ENCODE measurements at places on chromosomes 1 and 21.

GRCh38 chr1:993379-993995 lies 6.4 kb downstream of the HES4 start:
- DNase-seq, result no peak

GRCh38 chr1:77594366-77595112 lies 87.9 kb downstream of the ZZZ3 start:
- no peak for DNase-seq

DNA sequence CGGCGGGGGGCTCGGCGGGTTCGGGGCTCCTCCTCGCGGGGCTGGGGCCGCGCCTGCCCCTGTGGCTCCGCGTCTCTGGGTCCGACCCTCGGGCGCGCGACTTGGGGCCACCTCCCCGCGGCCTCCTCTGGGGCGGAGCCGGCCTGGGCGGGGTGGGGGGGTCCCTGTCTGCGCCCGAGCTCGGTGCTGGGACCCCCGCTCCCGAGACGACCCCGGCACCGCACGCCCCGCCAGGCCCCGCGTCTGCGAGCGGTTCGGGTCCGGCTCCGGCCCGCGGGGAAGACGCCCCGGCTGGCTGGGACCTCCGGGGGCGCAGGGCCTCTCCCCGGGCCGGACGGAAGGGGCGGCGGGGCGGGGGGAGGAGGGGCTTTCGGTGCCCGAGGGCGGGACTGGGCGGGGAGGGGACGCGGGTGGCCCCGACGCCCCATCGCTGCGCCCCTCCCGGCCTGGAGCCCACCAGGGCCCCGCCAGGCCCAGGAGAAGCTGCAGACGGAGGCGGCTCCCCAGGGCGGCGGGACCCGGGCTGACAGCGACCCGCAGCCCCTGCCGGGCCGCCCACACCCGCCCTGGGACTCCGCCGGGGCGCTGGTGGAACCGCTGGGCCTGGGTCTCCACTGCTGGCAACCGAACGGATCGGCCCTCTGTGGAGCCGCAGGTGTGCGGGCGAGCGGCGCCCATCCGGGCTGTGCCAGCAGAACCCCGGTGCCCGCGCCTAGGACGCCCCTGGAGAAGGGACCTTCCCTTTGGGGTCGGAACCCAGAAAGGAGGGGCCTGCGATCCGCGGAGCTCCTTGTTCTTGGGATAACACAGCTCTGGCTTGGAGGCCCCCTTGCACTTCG lies 610 bp downstream of the COL6A2 start:
- DNase-seq, result no peak

GRCh38 chr1:40423264-40423642 lies 27.0 kb upstream of the ZFP69B start:
- DNase-seq, result no peak

DNA sequence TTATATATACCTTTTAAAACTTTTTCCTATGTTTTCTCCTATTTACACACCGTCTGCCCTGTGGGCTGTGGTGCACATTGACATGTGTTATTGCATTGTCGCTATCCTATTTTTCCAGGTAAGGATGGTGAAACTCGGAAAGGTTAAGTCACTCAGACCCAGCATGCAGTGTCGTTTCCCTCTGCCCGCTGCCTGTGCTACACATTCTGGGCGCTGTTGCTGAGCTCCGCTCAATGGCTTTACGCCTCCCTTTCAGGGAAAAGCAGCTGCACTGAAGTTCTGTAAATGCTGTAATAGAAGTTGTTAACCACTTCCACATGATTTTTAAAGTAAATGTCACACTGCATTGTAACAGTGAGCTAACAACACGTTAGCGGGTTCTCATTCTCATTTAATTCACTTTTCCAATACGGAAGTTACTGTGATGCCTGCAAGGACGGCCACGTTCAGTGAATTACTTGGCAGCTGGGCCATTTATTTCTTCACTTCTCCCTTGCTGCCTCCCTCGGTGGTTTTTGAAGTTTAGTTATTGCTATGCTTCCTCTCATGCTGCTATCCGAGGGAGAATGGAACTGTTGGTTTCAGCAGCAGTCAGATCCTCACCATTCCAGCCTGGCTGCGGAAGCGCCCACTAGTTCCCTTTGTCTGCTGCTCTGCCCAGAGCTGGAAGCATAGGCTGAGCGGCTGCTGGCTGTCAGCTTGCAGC lies 288.7 kb downstream of the SPATA17 start:
- DNase-seq, result no peak

GRCh38 chr1:166353213-166353612 lies 186.4 kb upstream of the FAM78B start:
- no peak for DNase-seq

GRCh38 chr1:13600762-13601453 lies 17.3 kb downstream of the PDPN start:
- no peak for DNase-seq

DNA sequence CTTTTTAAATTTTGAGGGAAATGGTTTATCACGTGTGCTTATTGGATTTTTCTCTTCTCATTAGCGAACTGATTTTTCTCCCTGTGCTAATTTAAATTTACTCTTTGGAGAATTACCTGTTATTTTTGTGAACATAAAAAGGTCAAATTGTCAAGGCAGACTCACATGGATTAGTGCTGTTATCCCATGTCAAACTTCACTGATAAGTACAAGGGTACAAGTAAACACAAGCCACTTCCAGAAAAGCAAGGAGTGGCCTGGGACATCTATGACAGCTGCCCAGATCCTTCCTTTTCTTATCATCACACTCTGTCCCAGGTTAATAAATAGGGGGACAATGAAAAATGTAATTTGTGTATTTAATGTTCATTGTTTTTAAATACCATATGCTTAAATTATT lies 901.2 kb downstream of the LTN1 start:
- no peak for DNase-seq

DNA sequence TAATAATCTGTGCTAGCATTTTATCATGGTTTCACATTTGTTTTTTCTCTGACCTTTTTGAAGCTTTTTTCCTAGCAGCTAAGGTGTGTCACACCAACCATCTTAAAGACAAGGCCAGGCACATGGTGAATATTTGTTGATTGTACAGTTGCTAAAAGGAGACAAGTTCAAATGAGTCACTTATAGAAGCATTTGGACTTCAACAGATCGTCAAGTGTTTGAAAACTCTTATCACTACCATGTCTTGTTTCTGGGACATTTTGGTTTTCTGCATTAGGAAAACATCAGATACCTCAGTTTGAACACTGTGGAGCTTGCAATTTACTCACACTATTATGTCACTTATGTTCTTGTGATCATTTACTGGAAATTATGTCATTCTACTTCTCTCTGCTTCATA lies 407.3 kb downstream of the USP25 start:
- no peak for DNase-seq

- no peak for DNase-seq
These were observed 111.8 kb upstream of the ATP1A1 start for GRCh38 chr1:116261227-116261626.

- DNase-seq, result no peak
These were observed 679.6 kb downstream of the USP25 start for GRCh38 chr21:16409352-16409751.

GRCh38 chr1:242146652-242147051 lies 147.8 kb upstream of the MAP1LC3C start:
- DNase-seq, result no peak

- DNase-seq, result no peak
These were observed 53.6 kb upstream of the DIRAS3 start for GRCh38 chr1:68103884-68104554.

- DNase-seq, result no peak
These were observed 1.6 kb upstream of the KDF1 start for GRCh38 chr1:26961826-26962225.

- no peak for DNase-seq
These were observed at the start of gene SPAG17 for GRCh38 chr1:118185084-118185832. Gene SPAG17 (minus strand): TSS chr1:118185228. CDS start chr1:118185157, 71 bp downstream.

GRCh38 chr1:23450894-23451293 lies 26.3 kb upstream of the TCEA3 start:
- no peak for DNase-seq

- DNase-seq, result no peak
These were observed 47.1 kb downstream of the SLC9C2 start for GRCh38 chr1:173555651-173556305.

GRCh38 chr1:201461645-201462441 lies 7.1 kb downstream of the PHLDA3 start:
- DNase-seq, result no peak

- no peak for DNase-seq
These were observed 131.9 kb upstream of the BEND5 start for GRCh38 chr1:48908606-48909005.

DNA sequence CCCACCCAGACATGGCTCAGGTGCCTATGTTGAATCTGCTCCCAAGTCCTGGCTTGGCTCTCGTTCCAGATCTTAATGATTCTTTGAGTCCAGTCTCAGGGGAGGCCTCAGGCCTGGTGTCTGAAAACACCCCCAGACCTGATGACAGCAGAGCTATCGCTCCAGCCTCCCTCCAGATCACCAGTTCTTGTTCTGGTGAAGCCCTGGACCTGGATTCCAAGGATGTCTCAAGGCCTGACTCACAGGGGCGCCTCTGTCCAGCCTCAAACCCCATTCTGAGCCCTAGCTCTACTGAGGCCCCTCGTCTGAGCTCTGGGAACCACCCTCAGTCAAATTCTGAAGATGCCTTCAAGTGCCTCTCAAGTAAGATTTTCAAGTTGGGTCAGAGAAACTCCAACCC lies 11.4 kb downstream of the MROH7 start:
- no peak for DNase-seq

- DNase-seq, result no peak
These were observed 10.7 kb downstream of the LEPR start for GRCh38 chr1:65431111-65431705.

DNA sequence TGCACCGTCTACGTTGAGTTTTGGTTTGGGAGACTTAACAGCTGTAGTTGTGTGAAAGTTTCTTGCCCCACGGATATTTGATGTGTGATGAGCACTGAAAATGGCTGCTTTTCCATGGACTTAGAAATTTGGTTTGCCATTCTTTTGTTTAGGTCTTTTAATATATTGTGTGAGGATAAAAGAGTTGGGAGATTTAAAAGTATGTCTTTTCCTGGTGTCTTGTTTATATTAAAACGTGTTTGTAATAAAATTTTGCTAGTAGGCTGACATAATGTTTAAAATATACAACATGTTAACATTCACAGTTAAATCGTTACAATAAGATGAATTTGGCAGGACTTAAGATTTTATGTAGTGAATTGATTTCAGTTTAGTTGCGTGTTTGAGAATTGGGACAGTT lies 106.9 kb downstream of the DYRK1A start:
- DNase-seq, result no peak

DNA sequence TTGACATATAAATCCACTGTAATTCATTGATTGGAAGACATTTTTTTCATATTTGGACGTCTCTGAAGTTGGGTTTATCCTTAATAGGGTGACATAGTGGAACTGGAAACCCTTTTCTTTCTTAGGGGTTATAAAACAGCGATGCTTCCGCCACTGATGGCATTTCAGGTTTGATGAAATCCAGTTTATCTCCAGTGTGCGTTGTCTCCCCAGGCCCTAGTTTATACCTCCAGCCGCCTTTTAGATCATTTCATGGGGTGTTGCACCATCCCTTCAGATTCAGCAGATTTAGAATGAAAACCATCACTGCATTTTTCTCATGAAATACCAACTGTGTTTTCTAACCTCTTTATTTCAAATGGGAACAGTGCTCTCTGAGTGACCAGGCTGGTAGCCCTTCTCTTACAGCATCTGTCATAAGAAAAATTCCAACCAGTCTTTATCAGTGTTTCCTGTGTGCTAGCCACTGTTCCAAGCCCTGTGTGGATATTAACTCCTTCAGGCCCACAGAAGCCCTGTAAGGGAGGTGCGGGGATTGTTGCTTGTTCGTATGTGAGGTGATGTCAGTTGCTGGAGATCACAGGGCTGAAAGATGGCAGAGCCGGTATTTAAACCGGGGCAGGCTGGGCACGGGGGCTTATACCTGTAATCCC lies 19.0 kb downstream of the H6PD start:
- DNase-seq, result no peak

- DNase-seq, result no peak
These were observed 61.8 kb upstream of the DNAH14 start for GRCh38 chr1:224867715-224868114.

DNA sequence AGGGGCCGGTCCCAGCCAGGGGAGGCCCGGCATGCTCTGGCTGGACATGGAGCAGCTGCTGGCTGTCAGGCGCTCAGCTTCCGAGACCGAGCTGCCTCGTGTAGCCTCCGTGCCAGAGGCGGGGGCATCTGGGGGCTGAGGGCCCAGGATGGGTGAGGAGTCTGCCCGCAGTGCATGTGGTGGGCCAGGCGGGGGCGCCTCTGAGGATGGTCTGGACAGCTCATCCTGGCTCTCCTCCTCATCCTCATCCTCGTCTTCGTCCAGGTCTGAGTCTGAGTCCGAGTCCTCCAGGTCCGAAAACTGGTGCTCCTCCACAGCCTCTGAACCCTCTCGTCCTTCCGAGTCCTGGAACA lies 28.9 kb upstream of the EDN2 start:
- DNase-seq, result no peak

- no peak for DNase-seq
These were observed 1.1 kb downstream of the COX20 start for GRCh38 chr1:244836584-244836983.

- DNase-seq, result no peak
These were observed 382 bp downstream of the TRMT1L start for GRCh38 chr1:185156288-185156853.

- no peak for DNase-seq
These were observed 577.6 kb downstream of the MATN1 start for GRCh38 chr1:30145723-30146303.

- peak; percentile 72 for DNase-seq
These were observed 631 bp upstream of the SPATC1L start for GRCh38 chr21:46184625-46185555.

DNA sequence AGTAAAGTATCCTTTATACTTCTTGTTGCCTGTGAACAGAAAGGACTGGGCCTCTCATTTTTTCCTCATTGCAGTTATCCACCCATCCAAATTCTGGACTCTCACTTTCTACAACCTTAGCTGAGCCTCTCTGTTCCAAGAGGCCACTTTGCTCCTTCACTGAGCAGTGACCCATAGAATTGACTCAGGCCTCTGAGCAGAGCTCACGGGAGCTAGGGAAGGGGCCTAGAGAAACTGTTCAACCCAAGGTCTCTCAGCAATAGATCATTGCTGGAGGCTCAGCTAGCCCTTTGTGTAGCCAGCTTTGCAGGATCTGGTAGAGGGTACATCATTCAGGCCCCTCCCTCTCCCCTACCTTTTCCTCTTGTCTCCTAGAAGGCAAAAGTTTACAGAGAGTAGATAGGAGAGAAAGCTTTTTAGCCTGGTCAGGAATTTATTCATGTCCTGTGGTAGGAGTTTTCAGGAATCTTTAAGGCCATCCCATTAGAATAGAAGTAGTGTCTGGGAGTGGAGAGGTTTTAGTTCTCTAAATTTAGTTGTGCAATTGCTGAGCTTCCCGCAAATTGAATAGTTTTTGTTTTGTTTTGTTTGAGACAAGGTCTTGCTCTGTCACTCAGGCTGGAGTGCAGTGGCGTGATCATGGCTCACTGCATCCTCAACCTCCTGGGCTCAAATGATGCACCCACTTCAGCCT lies 6.7 kb downstream of the INTS3 start:
- no peak for DNase-seq

DNA sequence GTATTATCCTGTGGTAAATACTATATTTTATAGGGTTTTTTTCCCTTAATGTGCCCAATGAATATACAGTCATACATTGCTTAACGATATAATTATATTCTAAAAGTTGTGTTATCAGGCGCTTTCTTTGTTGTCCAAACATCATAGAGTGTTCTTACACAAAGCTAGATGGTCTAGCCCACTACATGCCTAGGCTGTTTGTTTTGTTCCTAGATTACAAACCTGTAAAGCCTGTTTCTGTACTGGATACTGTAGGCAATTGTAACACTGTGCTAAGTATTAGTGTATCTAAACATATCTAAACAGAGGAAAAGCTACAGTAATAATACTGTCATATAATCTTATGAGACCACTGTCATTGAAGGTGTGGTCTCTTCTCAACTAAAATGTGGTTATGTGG lies 242.6 kb upstream of the C1orf105 start:
- DNase-seq, result no peak

Data from activated T-helper 1 cell treated with anti-CD3 and anti-CD28 coated beads, Interleukin-12 subunit alpha, Interleukin-12 subunit beta, Interleukin-2, Interleukin-4 antibody, amounts not matched to agents 30 ng/mL and 10 ng/mL and 1 ng/mL, durations not matched to agents 14 hours and 24 hours and 36 hours (primary cell).